Breast epithelium (tissue), 4 donors: ENCODE measurements at places on chromosomes 7 and 10. TPM values are rescaled to one million over a fixed set of nuclear protein-coding genes. Genes with fewer than 3 reads are reported as not detected.

MYH16 gene
- total RNA-seq = not detected

ZPBP gene
- not detected for total RNA-seq

PPP1R17 gene
- not detected for total RNA-seq

ECHS1 gene
- 84.2 TPM for total RNA-seq

CDK1 gene
- 2.2 TPM for total RNA-seq

TYW1 gene
- total RNA-seq = 23.6 TPM

VCL gene
- total RNA-seq = 73.1 TPM

GNGT1 gene
- not detected for total RNA-seq

SFXN3 gene
- total RNA-seq = 90.4 TPM

PDE6C gene
- not detected for total RNA-seq

CALHM1 gene
- total RNA-seq = not detected

CAPZA2 gene
- total RNA-seq = 117 TPM

TAS2R41 gene
- total RNA-seq = not detected

OR2F1 gene
- total RNA-seq = not detected

LEP gene
- 48.2 TPM for total RNA-seq

FAM13C gene
- total RNA-seq = 17.8 TPM

RPA3 gene
- total RNA-seq = 24.6 TPM

ANKRD1 gene
- 0.66 TPM for total RNA-seq

TMEM176A gene
- total RNA-seq = 66.5 TPM

BAMBI gene
- total RNA-seq = 41.9 TPM

GPRIN2 gene
- 6.9 TPM for total RNA-seq

ALOX5 gene
- 49.0 TPM for total RNA-seq

PLA2G12B gene
- not detected for total RNA-seq

LIPF gene
- not detected for total RNA-seq

TFEC gene
- total RNA-seq = 19.0 TPM

ZNF425 gene
- 2.1 TPM for total RNA-seq

VIPR2 gene
- total RNA-seq = 4.6 TPM

MYO1G gene
- total RNA-seq = 2.9 TPM

ITGA8 gene
- 2.0 TPM for total RNA-seq

KLF14 gene
- total RNA-seq = 0.80 TPM

IRF5 gene
- total RNA-seq = 11.1 TPM

CPVL gene
- total RNA-seq = 11.4 TPM

VAX1 gene
- not detected for total RNA-seq

CALML5 gene
- total RNA-seq = 31.1 TPM

ADAM12 gene
- total RNA-seq = 13.9 TPM

SRRM3 gene
- 3.4 TPM for total RNA-seq
